ENCODE measurements at places on chromosomes 4 and X.

DNA sequence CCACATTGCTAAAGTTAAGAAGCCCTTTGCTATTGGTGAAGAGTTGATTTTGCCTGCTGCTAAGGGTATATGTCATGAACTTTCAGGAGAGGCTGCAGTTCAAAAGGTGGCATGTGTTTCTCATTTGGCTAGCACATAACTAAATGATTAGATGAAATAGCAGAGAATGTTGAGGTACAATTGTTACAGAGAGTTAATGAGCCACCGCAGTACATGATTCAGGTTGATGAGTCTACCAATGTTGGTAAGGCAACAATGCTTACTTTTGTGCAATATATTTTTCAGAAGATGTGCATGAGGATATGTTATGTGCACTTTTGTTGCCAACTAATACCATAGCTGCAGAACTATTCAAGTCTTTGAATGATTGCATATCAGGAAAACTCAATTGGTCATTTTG is 21.1 kb upstream of the CXCL2 start:
- DNase-seq, result no peak

GRCh38 chr4:105911426-105911825 is 16.2 kb downstream of the NPNT start:
- DNase-seq, result no peak

DNA sequence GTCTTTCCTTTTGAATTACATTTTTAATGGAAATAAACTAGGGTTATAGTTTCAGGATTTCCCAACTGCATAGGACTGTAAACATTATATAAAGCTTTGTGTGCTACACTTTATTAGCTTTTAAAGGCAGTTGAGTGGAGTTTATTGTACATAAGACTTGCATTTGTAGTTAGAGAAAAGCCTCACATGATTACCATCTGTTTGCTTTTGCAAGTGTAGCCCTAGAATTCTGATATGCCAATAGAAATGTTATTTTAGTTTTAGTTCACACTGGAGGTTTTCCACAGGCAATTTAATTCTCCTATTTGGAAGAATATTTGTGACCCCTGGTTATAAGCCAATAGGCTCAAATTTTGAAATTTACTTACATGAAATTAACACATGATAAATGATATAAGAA is 41.3 kb upstream of the ANK2 start:
- DNase-seq, result no peak

GRCh38 chr4:19266566-19266965 is 985.1 kb upstream of the SLIT2 start:
- no peak for DNase-seq

DNA sequence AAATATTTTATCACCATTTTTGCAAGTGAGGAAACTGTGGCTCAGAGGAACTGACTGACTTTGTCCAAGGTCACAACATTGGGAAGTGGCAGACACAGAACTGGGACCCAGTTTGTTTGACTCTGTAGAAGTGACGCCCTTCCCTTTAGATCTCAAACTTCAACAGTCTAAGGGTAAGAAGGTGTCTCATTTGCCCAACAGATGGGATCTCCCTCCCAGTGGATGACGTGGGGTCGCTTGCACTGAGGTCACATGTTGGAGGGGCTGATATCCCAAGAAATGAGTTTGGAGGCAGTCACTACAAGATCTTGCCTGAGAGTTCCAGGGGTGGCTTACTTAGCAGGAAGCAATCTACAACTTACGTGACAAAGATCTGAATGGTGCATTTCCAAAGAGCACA is 172.5 kb upstream of the GPC4 start:
- no peak for DNase-seq

GRCh38 chr4:40916880-40917279 is 167.1 kb downstream of the NSUN7 start:
- DNase-seq, result no peak

DNA sequence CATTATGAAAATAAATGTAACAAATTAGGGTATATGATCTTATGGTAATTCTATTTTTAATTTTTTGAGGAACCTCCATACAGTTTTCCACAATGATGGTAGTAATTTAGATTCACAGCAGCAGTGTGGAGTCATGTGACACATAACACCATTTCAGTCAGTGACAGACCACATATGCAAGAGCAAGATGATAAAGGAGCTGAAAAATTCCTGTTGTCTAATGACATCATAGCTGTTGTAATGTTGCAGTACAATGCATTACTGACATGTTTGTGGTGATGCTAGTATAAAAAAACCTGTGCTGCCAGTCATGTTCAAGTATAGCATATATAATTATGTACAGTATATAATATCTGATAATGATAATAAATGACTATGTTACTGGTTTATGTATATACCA is 28.5 kb downstream of the EMCN start:
- no peak for DNase-seq

DNA sequence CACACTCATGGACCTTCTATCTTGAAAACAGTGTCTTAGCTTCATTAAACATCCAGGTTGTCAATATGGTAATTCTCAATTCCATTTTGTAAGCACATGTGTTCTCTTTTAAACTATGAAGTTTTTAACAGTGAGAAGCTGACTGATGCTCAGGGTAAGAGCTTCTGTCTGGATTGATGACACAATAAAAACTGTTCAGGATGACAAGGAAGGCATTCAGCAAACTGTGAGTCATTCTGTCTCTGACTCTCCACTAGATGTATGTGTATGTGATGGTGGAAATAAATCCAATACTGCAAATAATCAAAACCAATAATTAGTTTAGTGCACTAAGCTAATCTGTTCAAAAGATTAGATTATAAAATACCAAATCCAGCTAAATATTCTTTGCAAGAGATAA is 115.3 kb upstream of the ARX start:
- DNase-seq, result no peak

DNA sequence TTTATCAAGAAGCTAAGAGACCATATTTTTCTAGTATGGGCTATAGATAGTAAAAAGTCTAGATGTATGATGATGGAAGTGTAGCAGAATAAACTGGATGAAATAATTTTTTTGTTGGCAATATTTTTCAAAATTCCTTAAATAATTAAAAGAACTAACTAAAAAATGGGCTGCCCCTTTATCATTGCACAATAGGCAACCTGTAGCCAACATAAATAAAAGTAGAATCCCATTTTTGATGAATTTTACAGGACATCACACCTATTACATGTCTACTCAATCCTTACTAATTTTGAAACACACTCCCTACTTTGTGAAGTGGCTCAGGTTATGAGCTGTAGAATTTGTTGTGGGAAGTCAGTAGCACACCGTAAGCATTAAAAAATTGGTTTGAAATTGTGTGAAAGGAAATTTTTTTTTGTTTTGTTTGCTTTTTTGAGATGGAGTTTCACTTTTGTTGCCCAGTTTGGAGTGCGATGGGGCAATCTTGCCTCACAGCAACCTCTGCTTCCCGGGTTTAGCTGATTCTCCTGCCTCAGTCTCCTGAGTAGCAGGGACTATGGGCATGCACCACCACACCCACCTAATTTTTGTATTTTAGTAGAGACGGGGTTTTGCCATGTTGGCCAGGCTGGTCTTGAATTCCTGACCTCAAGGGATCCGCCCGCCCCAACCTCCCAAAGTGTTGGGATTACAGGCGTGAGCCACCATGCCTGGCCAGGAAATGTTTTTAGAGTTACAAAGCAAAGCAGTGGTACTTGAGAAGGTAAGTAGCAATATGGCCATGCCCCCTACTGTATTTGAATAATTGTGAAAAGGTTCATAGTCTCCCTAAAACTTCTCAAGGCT is 8.9 kb upstream of the RUFY3 start:
- DNase-seq, result no peak

DNA sequence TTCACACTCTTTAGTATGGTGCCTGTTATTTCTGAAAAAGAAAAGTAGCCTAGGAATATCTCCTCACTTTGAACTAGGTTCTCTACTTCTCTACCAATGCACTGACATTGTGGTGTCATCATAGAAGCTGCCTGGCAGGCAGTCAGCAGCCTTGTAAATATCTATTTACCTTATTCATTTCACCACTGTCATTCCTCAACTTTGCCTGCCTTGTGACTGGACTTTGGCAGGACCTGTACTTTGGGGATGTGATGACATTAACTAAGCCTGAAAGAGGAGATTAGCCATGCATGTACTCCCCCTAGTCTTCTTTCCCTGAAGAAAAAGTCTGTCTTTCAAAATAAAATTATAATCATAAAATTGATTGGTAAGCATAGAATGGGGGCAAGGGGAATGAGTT is 207.2 kb downstream of the ARAP2 start:
- DNase-seq, result no peak

DNA sequence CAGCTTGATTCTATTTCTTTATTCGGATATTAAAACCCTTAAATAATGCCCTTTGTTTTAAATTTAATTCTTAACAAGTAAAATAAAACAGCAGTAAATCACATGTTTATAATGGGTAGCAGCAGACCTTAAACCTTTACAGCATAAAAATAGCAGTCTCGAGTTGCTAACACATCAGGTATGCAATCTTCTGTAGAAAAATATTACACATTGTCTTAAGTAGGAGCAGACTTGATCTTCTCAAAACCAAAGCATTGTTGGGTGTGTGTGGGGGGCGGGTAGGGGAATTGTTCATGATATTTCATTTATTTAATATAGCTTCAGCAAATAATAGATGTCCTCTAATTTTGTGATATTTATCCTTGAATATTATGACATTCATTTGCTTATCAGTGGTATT is 331.4 kb downstream of the PCDH7 start:
- no peak for DNase-seq

DNA sequence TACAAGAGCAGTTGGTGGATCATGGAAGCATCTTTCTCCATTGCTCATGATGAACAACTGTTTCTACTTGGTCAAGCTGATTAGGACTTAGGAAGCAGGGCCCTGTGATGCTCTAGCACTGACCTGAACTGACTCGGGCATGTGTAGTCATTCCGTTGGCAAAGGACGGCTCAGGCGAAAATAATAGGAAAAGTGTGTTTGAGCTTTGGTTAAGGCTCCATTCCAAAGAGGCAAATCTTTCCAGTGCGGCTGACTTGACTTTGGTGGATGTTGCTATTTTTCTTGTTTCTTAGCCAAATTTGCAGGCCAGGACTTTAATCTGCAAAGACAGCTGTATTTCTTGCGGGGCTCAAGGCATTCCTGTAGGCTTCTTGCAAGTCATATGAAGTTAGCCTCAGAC is 39.5 kb downstream of the ZNF518B start:
- no peak for DNase-seq

GRCh38 chr4:66769441-66769840 is 775.9 kb downstream of the CENPC start:
- no peak for DNase-seq
